GM23248 (cell line): ENCODE measurements at places on chromosomes 1 and 21. TPM values are rescaled to one million over a fixed set of nuclear protein-coding genes. Genes with fewer than 3 reads are reported as not detected.
A peak's percentile ranks its signal among the peaks of the same experiment; 100 is the strongest.

The TRIM58 gene
- total RNA-seq = not detected in 2 replicates

The PLEKHG5 gene
- 7.0 and 7.6 TPM in 2 replicates for total RNA-seq

GRCh38 chr1:90417126-90417525 lies 300.0 kb downstream of the BARHL2 start:
- H3K27me3 ChIP-seq = no peaks in the 10 kb centered on the region
- no peaks in the 10 kb centered on the region for H3K36me3 ChIP-seq
- H3K4me1 ChIP-seq = no peaks in the 10 kb centered on the region

DNA sequence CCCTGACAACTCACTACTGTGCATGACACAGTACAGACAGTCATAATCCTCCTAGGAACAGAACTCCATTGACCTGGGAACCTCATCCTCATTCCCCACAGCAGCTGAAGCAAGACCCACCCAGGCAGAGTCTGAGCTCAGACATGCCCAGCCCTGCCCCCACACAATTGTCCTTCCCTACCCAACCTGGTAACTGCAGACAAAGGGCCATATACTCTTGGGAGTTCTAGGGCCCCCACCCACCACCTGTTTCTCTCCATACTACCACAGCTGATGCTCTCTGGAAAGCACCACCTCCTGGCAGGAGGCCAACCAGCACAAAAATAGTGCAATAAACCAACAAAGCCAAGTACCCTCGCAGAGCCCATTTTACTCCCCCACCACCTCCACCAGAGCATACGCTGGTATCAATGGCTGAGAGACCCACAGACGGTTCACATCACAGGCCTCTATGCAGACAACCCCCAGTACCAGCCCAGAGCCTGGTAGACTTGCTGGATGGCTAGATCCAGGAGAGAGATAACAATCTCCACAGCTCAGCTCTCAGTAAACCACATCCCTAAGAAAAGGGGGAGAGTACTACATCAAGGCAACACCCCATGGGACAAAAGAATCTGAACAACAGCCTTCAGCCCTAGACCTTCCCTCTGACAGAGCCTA lies 159.7 kb upstream of the CXADR start:
- no peak overlapping the region for H3K27ac ChIP-seq
- DNase-seq = no peak
- no peak overlapping the region for H3K4me3 ChIP-seq
- H3K36me3 ChIP-seq = no peaks in the 10 kb centered on the region
- no peaks in the 10 kb centered on the region for H3K4me1 ChIP-seq

GRCh38 chr1:226487921-226488320 lies 60.6 kb upstream of the STUM start:
- no peaks in the 10 kb centered on the region for H3K4me1 ChIP-seq
- no peak overlapping the region for H3K4me3 ChIP-seq
- peaks cover 40% of the 10 kb centered on the region for H3K27me3 ChIP-seq
- no peak overlapping the region for H3K27ac ChIP-seq
- no peaks in the 10 kb centered on the region for H3K36me3 ChIP-seq
- DNase-seq = peak; percentile 24

- no peak overlapping the region for H3K27ac ChIP-seq
- DNase-seq = no peak
- no peak overlapping the region for H3K4me3 ChIP-seq
- H3K36me3 ChIP-seq = 0 out of 2 replicates have a peak, but pooled peaks cover 8% of the 10 kb centered on the region
- no peaks in the 10 kb centered on the region for H3K27me3 ChIP-seq
Observed at GRCh38 chr1:97721221-97721620, 199.6 kb downstream of the DPYD start.

- no peak overlapping the region for H3K4me3 ChIP-seq
- no peaks in the 10 kb centered on the region for H3K27me3 ChIP-seq
- no peak overlapping the region for H3K27ac ChIP-seq
- H3K36me3 ChIP-seq = no peaks in the 10 kb centered on the region
- H3K4me1 ChIP-seq = no peaks in the 10 kb centered on the region
Observed at GRCh38 chr21:8989261-8989711, 1532.1 kb upstream of the TPTE start.

DNA sequence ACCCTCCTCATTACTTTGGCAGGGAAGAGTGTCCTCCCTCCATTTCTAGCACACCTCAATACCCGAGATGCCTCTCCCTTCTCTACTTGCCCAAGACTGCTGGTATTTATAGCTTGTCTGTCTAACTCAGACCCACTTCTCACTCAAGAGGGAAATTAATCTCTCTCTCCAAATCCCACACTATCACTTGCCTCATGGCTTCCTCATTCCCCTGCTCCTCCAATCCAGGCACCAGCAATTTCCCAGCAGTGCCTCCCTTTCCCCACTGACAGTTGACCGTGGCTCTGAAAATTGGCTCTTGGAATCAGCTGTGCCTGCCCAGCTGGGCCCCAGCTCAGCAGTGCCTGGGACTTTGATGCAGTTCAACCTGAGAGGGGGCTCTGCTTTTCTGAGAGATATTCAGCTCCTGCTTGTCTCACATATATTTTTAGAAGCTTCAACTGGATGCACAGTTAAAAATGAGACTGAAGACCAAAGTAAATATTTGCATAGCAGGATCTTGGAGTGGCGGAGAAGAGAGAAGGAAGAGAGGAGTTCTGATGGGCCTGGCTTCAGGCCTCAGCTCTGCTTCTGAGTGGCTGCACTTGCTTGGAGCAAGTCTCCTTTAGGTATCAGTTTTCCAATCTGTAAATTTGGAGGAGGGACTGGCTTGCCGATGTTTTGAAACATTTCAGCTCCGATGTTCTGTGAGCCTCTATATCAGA lies 81.1 kb upstream of the SPATA6 start:
- H3K27ac ChIP-seq = no peak overlapping the region
- H3K4me3 ChIP-seq = no peak overlapping the region
- no peak for DNase-seq
- no peaks in the 10 kb centered on the region for H3K36me3 ChIP-seq

DNA sequence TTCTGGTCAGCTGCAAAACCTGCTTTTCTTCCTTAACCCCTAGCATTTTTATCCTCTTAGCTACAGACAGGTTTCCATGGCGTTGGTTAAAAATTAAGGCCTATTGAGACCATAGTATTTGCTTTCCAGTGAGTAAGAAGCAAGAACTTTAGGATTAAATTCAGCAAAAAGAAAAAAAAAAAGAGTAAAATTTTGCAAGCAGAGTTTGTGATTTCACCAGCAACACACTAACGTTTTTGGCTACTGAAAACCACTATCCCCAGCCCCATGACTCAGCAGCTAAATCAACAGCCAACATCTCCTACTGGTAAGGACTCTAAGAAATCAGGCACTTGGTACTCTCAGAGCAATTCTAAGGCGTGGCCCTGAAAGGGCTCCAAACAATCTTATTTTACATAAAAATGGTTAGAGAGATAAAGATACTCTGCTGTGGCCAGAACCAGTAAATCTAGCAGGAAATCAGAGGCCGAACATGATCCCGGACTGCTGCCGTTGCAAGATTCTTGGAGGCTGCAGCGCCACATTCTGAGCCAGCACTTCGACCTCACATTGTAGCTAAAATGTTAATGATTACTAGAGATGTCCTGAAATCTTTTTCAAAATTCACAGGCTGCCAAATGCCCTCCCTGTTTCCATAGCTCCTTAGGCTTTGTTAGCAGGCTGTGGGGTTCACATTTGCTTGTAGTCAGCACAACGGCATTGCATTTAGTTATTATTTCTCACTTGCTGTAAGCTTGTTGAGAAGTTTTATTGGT lies 1.6 kb upstream of the ENO1 start:
- DNase-seq = peak; percentile 97
- peak overlapping the region; percentile 85 for H3K4me3 ChIP-seq
- H3K27ac ChIP-seq = peak overlapping the region; percentile 94

- no peak for DNase-seq
- H3K4me3 ChIP-seq = no peak overlapping the region
- no peaks in the 10 kb centered on the region for H3K36me3 ChIP-seq
- peaks cover 40% of the 10 kb centered on the region for H3K4me1 ChIP-seq
- no peak overlapping the region for H3K27ac ChIP-seq
Observed at GRCh38 chr1:66275601-66276023, 258.3 kb upstream of the SGIP1 start.
